Renal pelvis (tissue), 12 donors: ENCODE measurements at places on chromosomes 3 and 15. TPM values are rescaled to one million over a fixed set of nuclear protein-coding genes. Genes with fewer than 3 reads are reported as not detected.

DNA sequence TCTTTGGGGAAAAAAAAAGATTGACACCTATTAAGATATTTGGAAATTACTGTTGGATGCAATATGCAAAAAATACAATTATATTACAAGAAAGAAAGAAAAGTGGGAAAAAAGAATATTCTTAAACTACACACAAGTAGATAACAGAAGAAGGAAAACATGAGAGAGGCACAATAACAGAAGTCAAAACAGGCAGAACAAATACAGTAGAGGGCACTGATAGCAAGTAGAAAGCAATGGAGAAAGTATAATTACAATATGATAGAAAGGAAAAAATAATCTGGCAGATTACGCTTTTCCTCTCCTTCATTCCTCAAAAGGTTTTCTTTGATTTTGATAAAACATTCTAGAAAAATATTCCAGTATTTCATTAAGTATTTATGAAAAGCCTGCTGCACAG lies 72.1 kb downstream of the ADAM10 start:
- no peak for DNase-seq

DNA sequence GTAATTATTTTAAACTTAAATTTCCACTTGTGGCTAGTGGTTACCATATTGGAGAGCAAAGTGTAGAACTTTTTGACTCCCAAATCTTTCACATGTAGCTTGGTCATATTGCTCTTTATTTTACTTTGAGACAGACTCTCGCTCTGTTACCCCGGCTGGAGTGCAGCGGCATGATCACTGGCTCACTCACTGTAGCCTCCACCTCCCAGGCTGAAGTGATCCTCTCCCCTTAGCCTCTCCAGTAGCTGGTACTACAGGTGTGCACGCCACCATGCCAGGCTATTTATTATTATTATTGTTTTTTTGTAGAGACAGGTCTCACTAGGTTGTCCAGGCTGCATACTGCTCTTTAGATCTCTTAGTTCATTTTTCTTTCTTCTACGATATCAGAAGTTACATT lies 3.9 kb downstream of the FNDC3B start:
- no peak for DNase-seq

DNA sequence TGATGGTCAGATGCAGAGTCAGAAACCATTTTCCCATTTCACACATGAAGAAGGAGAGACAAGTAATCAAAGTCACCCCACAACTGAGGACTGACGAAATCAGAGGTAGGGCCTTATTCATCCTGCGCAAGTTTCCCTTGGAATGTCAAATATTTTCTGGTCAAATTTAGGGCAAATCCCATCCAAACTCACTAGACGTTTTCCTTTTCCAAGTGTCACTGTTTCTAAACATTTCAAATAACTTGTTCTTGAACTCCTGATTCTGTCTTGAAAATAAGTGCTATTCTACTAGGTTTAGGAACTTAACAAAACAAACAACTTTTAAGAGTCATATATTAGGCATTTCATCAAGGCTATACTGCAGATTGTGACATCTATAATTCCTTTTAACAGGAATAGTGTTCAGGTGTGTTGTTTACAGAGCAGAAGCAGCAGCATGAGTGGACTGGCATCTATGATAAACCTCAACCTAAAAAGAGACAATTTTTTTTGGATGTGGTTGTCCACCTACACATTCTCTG lies 40.7 kb downstream of the SUMF1 start:
- DNase-seq, result no peak

GRCh38 chr15:35299059-35299735 lies 214.1 kb upstream of the NANOGP8 start:
- no peak for DNase-seq

DNA sequence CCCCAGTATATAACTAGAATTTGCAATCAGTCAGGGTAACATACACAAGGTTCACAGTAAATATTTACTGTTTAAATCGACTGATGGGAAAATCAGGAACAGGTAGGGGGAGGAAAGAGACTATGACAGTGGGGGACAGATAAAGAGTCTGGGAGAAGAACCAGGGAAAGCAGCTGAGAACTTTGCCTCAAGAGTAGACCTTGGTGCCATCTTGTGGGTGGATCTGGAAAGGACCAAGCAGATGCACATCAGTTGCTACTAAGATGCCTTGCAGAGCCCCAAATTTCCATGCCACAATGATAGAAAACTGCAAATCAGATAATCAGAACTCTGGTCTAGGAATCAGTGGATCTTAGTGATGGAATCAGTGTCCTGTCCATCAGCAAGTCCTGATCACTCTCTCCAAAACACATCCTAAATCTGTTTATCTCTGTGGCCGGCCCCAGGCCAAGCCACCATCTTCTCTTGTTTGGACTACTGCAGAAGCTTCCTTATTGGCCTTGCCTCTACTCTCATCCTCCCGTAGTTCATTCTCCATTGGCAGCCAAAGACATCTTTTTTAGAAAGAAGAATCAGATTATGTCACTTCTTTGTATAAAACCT lies 62.7 kb downstream of the PDE8A start:
- DNase-seq, result no peak

DNA sequence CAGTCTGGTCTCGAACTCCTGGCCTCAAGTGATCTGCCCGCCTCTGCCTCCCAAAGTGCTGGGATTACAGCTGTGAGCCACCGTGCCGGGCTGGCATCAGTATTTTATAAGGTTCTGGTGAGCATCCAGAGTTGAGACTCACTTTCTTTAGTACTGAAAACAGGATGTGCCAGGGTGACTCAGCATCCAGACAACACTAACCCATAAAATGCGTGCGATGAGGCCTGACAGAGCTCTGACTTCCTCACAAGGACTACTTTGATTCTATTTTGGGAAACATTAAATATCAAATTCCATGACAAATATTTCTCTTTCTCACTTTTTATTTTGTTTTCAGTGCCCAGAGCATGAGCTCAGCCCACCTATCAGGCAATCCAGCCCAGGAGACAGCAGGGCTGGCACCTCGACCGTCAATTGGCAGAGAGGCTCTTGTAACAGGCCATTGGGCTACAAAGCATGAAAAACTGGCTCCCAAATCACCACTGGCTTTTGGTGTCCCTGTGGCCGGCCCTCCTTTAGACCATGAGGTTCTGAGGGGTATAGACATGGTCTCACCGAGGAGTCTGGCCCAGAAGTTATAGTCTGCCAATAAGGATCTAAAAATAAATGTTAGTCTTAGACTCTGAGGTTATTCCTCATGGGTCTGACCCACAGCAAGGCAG lies 75.0 kb downstream of the FEM1B start:
- no peak for DNase-seq

DNA sequence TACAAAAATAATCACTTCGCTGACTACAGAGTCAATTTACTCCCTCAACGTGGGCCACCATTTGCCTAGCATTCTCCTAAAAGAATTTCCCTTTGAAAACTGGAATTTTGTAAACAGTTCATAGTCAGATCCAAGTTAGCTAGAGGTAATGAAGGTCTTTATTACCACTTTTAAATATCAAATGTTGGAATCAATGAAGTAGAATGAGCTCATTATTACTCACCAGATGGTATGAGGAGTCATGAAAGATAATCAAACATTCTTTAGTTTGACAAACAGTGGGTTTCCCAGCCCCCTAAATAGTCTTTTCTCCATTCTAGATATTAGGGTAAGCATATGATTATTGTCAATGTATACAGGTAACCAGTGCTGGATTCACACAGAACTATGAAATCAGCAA lies 455.7 kb upstream of the THBS1 start:
- no peak for DNase-seq

GRCh38 chr3:123013876-123014275 lies 13.7 kb downstream of the SEMA5B start:
- no peak for DNase-seq

DNA sequence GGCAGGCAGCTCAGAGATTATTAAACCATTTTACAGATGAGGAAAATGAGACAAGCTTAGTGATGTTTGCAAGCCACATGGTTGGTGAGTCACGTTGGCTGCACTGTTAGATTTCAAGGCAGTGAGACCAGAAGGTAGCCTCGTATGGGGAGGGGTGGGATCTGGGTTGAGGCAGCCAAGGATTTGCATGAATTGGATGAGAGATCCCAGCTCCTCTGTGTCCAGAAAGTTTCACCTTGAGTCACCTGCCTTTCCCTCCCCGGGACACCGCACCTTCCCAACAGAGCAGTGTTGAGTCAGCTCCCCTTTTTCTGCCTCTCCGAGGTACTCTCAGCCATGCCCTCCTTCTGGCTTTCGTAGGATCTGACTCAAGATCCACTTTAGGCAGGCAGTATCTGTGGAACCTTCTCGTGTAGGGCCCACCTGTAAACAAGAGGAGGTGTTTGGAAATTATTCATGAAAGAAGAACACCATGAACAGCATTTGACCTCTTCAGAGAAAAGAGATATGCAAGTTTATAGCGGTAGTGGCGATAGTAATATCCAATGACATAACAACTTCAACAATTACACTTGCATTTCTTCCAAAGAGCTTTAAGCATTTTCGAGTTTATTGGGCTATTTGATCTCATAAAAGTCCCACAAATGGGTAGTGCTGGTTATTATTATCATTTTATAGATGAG lies 46.8 kb upstream of the VPS8 start:
- DNase-seq, result no peak

DNA sequence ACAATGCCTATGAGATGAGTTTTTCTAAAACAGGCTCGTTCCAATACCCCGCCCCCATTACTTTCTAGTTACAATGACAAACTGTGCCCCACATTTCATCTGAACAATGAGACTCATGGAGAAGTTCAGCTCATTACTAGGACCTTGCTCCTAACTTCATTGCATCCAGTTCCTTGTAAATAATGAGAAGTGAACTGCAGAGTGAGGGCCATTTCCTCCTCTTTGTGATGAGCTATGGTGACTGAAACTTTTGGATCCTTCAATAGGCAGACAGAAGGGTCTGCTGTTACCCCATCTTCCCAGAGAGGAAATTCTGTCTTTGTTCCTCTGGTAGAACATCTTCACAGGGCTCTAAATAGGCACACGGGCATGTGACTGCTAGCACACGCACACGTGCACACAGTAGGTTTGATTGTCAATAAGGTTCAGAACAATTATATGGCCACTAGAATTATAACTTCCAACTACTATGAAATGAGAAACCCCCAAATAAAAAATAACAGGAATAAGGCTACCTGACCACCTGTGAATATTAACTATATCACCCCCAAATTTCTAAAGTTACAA lies 51.8 kb downstream of the SERP1 start:
- DNase-seq, result no peak

- DNase-seq, result peak; percentile 85
Observed at GRCh38 chr15:95556866-95557225, 773.7 kb upstream of the NR2F2 start.

GRCh38 chr15:62231856-62232255 lies 66.8 kb upstream of the C2CD4B start:
- DNase-seq, result no peak

- no peak for DNase-seq
Observed at GRCh38 chr3:194944526-194944925, 258.8 kb downstream of the FAM43A start.

- DNase-seq, result no peak
Observed at GRCh38 chr3:150227839-150228238, 180.3 kb upstream of the TSC22D2 start.

- DNase-seq, result no peak
Observed at GRCh38 chr3:161455962-161456361, 40.6 kb upstream of the OTOL1 start.

DNA sequence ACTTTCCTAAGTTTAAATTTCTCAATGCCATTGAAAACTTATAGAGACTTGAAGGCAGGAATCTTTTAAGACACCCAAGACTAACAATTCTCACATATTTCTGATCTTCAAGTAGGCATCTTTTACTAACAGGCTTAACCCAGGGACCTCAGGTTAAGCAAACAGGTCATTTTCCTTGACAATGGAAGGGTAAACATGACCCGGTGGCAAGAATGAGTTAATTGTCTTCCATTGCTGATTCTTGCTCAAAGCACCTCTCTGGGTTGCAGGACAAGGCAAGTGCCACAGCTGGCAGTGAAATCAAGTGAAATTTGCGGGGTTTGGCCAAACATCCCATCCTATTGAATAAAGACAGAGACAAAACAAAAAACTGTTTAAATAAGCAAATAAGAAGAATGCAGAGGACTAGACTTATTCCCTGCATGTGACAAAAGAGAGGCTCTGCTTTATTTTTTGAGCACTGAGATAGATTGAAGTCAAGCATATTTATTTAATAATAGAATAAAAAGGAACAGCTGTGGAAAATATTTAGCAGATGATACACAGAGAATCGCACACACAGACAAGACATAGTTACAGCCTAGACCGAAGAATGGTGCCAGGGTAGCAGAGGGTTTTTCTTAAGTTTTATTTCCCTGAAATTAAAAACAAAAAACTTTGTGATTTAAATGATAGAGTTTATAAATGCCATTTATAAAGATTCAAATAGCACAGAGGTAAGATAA lies 56.0 kb upstream of the MITF start:
- DNase-seq, result no peak

DNA sequence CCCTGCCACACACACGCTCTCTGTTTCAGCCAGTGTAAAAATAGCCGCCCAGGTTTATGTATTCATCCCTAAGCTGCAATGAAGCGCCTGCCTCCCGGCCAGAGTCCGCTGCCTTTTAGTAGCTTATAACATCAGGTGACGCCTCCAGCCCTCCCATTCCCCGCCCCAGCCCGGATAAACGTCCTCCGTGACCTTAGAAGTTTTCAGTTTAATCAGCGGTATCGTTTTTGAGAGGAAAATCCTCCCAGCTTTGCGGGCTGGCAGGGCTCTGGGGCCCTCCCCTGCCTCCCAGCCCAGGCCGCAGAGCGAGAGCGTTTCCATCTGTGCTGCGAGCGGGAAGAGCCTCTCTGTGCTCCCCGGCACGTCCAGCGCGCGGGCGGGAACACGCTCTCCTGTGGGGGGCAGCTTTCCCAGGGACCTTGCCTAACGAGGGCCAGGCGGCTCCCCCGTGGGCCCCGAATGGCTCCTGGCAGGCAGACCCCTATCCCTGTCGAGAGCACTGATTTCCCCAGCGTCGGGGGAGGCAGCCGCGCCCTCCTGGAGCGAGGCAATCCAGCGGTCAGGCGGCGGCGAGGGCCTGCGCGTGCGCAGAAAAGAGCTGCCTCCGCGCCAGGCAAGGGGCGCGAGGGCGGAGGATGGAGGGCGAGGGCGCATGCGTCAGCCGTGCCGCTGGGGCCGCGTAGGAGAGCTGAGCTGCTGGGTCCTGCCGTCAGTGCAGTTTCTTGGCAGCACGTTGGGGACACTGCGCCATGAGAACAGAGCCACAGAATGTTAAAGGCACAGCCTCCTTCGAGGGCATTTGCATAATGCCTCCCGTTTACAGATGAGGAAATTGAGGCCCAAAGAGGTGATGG lies 71.1 kb downstream of the CCNL1 start:
- DNase-seq, result peak; percentile 93

GRCh38 chr3:16249336-16249735 lies 15.4 kb downstream of the DPH3 start:
- DNase-seq, result no peak

- no peak for DNase-seq
Observed at GRCh38 chr15:92885224-92886041, 14.7 kb upstream of the CHD2 start.

PATL2 gene
- polyA plus RNA-seq, result 1.3 TPM

PLSCR2 gene
- polyA plus RNA-seq, result 1.2 TPM

IL20RB gene
- polyA plus RNA-seq, result 0.30 TPM

FBXL2 gene
- 30.4 TPM for polyA plus RNA-seq

NR1I2 gene
- polyA plus RNA-seq, result 1.4 TPM

REC114 gene
- polyA plus RNA-seq, result not detected

PRR23A gene
- not detected for polyA plus RNA-seq

GOLGA6B gene
- not detected for polyA plus RNA-seq
